Activated effector memory CD4-positive, alpha-beta T cell treated with Interleukin-2 at 50 U/mL for 16 hours (primary cell): ENCODE measurements at places on chromosomes 11 and 22.

GRCh38 chr11:45659818-45660160 is 5.6 kb downstream of the CHST1 start:
- DNase-seq, result no peak

DNA sequence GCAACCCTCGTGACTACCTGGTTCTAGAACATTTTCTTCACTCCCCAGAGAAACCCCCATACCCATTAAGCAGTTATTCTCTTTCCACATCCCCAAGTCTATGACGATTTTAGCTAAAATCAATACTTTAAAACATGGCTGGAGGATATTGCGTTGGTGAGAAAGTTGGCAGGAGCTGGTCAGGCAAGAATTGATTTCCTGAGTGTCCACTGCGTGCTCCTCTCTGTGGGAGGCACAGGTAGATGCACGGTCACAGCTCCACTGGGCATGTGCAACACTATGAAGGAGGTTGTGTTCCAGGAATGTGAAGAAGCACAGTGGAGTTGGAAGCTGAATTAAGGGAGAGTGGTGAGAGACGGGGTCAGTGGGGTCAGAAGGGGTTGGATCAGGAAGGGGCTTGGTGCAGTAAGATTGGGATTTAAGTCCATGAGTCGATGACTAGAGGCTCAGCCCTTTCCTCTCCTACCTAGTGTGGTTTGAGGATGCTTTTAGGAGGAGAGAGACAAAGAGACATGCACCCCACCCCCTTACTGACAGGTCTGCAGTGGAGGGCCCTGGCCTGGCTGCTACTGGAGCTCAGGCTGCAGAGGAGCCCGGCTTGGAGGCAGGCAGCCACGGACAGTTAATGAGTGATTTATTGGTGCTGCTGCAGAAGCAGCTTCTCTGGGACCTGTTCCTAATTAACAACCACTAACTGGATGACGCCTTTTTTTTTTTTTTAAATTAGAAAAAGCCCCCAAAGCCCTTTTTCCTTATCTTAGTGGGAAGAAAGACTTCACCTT is 395.6 kb downstream of the TENM4 start:
- DNase-seq, result no peak

DNA sequence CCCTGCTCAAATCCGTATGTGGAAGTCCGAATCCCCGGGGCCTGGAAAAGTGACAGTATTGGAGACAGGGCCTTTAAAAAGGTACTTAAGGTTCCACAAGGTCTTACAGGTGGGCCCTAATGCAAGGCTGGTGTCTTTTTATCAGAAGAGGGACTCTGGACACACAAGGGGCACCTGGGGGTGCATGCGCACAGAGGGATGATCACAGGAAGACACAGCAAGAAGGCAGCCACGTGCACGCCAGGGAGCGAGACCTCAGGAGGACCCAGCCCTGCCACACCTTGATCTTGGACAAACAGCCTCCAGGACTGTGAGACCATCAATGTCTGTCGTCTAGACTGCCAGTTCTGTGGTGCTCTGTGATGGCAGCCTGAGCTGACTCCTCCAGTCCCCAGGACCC is 96.5 kb downstream of the SHANK2 start:
- DNase-seq, result no peak

DNA sequence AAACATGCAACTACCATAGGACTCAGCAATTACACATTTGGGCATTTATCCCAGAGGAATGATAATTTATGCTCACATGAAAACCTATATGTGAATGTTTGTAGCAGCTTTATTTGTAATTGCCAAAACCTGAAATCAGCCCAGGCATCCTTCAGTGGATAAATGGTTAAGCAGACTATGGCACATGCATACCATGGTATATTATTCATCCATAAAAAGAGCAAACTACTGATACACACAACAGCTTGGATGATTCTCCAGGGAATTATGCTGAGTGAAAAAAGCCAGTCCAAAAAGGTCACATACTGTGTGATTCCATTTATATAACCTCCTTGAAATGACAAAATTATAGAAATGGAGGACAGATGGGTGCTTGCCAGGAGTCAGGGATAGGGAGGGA is 86.7 kb downstream of the ALX4 start:
- DNase-seq, result no peak

DNA sequence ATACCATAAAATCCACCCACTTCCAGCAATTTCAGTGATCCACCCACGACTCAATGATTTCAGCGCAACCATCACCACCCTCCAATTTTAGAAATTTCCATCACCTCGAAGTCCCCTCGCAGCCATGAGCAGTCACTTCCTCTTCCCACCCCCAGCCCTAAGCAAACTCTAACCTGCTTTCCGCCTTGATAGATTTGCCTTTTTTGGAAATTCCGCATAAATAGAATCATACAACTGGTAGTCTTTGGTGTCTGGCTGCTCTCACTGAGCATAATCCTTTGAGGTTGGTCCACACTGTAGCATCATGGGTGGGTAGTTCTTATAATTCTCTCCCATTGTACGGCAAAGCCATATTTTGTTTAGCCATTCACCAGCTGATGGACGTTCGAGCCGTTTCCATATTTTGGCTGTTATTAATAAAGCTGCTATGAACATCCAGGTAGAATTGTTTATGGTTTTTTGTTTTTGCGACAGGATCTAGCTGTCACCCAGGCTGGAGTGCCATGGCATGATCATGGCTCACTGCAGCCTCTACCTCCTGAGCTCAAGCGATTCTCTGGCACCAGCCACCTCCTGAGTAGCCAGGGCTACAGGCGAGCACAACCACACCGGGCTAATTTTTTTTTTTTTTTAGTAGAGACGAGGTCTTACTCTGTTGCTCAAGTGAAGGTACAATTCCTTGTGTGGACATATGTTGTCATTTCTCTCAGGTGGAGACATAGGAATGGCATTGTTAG is 16.0 kb downstream of the PIM3 start:
- no peak for DNase-seq

- DNase-seq, result no peak
These were observed 12.9 kb downstream of the SIRT3 start for GRCh38 chr11:223026-223789.

- DNase-seq, result no peak
These were observed 11.3 kb downstream of the MCAT start for GRCh38 chr22:43131773-43132501.

- DNase-seq, result no peak
These were observed 51.4 kb upstream of the CRYBB3 start for GRCh38 chr22:25148149-25148691.

- no peak for DNase-seq
These were observed 179.0 kb downstream of the GRM5 start for GRCh38 chr11:88886796-88887195.

- no peak for DNase-seq
These were observed 46.2 kb downstream of the TP53I11 start for GRCh38 chr11:44904261-44905020.

DNA sequence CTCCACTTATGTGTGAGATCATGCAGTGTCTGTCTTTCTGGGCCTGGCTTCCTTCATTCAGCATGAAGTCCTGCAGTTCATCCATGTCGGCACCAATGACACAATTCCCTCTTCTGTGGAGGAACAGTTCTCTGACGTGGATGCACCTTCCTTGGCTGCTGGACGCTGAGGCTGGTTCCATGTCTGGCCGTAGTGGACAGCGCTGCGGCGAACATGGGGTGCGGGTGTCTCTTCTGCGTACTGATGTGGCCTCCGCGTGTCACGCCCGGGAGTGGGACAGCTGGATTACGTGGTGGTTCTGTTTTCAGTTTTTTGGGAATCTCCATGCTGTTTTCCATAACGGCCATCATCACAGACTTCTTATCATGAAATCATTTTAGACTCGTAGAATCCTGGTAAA is 16.9 kb upstream of the MUC2 start:
- no peak for DNase-seq

DNA sequence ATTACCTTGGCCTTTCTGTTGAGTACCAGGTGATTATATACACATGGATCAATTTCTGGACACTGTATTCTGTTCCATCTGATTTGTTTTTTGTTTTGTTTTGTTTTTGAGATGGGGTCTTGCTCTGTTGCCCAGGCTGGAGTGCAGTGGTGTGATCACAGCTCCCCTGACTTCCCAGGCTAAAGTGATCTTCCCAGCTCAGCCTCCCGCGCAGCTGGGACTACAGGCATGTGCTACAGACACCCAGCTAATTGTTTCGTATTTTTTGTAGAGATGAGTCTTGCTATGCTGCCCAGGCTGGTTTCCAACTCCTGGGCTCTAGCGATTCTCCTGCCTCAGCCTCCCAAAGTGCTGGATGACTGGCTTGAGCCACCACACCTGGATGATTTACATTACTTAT is 19.0 kb downstream of the TCIRG1 start:
- DNase-seq, result no peak

DNA sequence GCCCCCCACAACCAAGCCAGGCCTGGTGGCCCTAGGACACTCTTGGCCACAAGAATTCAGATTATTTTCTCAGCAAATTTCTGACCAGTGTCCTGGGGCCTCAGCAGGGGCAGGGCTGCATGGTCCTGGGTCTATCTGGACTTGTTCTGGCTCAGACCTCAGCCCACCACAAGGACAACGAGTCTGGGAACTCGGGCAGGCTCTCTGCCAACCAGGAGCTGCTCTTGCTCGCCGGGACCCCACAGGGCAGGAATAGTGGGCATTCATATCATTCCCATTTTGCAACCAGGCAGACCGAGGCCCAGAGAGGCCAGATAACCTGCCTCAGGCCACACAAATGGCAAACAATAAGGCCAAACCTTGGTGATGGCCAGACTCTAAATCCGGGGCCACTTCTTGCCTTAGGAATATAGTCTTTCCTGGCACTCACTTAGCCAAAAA is 75.4 kb upstream of the WNT7B start:
- no peak for DNase-seq

GRCh38 chr22:43293655-43294392 is 49.3 kb downstream of the SCUBE1 start:
- no peak for DNase-seq

DNA sequence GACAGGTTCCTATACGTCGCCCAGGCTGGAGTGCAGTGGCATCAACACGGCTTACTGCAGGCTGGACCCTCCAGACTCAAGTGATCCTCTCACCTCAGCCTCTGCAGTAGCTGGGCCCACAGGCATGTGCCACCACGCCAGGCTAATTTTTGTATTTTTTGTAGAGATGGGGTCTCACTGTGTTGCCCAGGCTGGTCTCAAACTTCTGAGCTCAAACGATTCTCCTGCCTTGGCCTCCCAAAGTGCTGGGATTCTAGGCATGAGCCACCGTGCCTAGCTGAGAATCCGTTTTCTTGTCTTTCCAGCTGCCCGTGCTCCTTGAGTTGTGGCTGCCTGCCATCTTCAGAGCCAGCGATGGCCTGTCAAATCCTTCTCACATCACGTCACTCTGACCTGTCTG is 56.8 kb downstream of the MCM5 start:
- no peak for DNase-seq

- DNase-seq, result no peak
These were observed 107.5 kb downstream of the TBC1D22A start for GRCh38 chr22:46869831-46870441.

GRCh38 chr22:46619830-46620501 is at the start of gene GRAMD4:
GRAMD4 (plus strand) TSS chr22:46620386; CDS start chr22:46626800, 6,414 bp downstream.
- DNase-seq, result no peak

DNA sequence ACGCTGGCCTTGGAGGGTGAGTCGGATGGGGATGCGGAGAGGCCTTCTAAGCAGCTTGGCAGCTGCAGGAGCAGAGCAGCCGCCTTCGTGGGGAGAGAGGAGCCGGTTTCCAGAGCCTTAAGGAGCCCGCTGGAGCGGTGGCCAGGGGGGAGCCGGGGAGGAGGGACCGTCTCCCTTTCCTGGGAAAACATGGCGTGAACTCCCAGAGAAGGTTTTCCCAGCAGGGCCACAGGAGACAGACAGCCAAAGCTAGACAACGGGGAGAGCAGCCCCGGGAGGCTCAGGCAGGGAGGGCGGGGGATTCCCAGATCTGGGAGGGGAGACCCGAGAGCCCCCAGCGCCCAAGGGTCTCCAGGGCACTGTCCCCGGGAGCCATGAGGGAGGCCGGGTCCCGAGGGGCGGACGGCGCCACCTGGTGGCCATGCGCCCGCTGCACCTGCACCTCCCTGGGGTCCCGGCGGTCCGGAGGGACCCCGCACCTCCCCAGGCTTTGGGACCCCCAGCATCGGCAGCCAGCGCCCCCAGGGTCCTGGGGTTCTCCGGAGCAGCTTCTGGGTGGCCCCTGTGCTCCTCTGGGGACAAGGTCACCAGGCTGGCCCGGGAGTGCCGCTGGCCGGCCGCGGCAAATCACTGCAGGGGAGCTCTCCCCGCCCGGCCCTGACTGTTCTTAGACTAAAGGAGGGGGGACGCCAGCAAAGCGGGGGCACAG is 2.4 kb upstream of the SYT8 start:
- peak; percentile 54 for DNase-seq

GRCh38 chr11:72222907-72223614 is 1.5 kb upstream of the INPPL1 start:
- peak; percentile 94 for DNase-seq
